Activated naive CD8-positive, alpha-beta T cell treated with anti-CD3 and anti-CD28 coated beads, Interleukin-2, amount 10 ng/mL, durations not matched to agents 7 days and 5 days (primary cell): ENCODE measurements at places on chromosomes 7 and 10.

DNA sequence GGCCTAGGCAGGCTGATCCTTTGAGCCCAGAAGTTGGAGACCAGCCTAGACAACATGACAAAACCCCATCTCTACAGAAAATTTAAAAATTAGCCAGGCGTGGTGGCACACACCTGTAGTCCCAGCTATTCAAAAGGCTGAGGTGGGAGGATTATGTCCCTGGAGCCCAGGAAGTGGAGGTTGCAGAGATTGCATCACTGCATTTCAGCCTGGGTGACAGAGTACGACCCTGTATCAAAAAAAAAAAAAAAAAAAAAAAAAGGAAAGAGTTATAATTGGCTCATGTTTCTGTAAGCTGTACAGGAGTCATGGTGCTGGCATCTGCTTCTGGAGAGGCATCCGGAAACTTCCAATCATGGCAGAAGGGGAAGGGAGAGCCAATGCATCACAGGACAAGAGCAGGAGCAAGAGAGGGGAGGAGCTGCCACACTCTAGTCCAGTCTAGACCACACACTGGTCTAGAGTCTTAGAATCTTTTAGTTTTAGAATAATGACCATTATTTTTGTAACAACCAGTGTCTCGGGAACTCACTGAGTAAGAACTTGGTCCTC is 16.8 kb downstream of the DOCK1 start:
- H3K36me3 ChIP-seq = no peaks in the 10 kb centered on the region
- no peak for DNase-seq
- H3K4me1 ChIP-seq = no peaks in the 10 kb centered on the region

GRCh38 chr7:388961-389701 is 99.2 kb downstream of the FOXL3 start:
- H3K27ac ChIP-seq = no peak overlapping the region
- H3K36me3 ChIP-seq = no peaks in the 10 kb centered on the region
- H3K27me3 ChIP-seq = no peaks in the 10 kb centered on the region
- peak; percentile 23 for DNase-seq
- no peak overlapping the region for H3K4me3 ChIP-seq

DNA sequence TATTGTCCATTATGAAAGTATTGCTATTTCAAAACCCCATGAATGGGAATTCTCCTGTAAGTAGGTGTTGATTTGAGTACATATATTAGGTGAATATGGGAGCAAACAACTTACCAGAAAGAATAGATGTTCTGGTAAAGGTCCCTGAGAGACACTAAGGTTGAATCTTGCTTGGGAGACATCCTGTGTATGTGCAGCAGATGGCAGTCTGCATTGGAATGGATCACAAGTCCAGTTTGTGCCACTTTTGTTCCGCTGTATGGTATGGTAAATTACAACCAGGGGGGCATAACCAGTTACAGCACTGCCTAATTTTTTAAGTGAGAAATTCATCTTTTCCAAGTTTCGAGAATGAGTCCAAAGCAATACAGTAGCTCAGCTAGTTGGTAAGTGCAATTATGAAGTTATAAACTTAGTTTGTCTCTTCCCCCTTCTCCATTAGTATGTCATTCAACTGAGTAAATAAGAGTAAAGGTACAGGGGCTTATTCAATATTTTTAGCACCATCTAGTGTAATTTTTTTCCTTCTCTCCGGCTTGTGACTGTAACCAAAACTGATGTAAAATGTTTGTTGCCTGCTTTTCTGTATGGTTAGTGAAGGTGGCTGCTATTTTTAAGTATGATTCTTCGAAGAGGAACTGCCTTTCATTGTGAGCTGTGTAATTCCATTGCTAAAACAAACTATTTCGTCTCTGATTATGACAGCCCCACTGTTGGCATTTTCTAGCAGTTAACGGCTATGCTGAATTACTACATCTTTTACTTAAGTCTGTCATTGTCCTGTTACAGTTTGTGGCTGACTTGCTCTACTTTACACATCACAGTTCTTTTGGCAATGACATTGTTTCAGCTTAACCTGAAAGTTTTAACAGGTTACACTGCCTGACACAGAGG is 2.8 kb downstream of the MCU start:
- no peak overlapping the region for H3K27ac ChIP-seq
- H3K4me3 ChIP-seq = no peak overlapping the region
- peaks cover 21% of the 10 kb centered on the region for H3K4me1 ChIP-seq

- DNase-seq = no peak
- H3K4me1 ChIP-seq = peaks cover 6% of the 10 kb centered on the region
- peaks cover 15% of the 10 kb centered on the region for H3K36me3 ChIP-seq
Observed at GRCh38 chr10:86481761-86482160, 39.8 kb downstream of the WAPL start.

DNA sequence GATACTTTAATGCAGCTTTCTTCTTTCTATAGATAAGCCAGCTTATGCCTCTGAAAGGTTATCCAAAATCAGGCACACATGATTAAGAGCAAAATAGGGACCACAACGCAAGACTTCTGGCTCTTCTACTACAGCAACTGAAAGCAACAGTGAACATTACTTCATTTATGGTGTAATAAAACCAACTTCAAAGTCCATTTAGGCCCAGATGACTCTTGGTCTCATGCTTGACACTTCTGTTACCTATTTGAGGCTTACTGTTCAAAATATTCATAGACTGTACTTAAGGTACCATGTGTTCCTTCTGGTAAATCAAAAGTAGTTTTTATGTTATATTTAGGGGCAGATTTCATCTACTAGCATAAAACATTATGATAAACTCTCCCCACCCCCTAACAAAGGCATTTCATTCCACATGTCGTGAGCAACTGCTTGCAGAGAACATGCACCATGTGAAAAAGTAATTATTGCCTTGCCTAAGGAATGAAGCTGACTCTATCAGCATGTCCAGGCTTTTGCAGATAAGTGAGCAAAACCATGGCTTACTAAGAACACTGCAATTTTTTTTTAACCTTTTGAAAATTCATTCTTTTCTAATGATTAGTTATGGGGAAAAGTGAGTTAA is 154.9 kb upstream of the ITGB1 start:
- H3K36me3 ChIP-seq = no peaks in the 10 kb centered on the region
- no peak overlapping the region for H3K27ac ChIP-seq
- peaks cover 14% of the 10 kb centered on the region for H3K27me3 ChIP-seq
- H3K4me3 ChIP-seq = no peak overlapping the region
- peaks cover 16% of the 10 kb centered on the region for H3K4me1 ChIP-seq

DNA sequence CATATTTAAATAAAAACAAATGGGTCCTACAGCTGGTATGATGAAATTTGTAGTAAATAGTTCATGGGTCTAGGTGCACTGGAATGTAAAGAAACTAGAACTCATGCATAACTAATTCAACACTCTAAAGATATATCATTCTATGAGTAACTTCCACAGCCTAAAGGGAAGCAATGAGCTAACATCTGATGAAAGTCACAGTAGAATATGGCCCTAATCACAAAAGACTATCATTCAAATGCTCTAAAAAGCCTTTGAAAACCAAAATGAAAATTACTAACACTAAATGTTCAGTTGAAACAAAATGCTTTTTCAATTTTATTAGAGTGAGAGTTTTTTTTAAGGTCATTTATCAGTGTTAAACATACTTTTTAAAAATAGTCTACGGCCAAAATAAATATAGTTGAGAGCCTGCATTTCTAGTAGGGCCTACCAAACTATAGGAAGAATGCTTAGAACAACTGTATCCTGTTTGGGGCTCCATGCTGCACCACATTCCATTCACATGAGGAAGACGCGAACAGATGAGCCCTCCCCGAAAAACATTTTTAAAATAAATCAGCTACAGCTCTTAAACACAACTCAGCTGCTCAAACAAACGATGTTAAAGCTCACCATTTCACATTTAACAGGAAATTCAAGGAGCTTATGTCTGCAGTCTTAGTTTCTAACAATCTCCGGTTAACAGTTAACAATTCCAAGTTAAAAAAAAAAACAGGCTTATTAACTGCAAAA is 134.5 kb downstream of the NRBF2 start:
- peaks cover 9% of the 10 kb centered on the region for H3K36me3 ChIP-seq
- H3K27ac ChIP-seq = peak overlapping the region; percentile 98
- H3K4me3 ChIP-seq = peak overlapping the region; percentile 96
- no peaks in the 10 kb centered on the region for H3K27me3 ChIP-seq
- no peak for DNase-seq

- no peaks in the 10 kb centered on the region for H3K27me3 ChIP-seq
- H3K4me3 ChIP-seq = no peak overlapping the region
- no peaks in the 10 kb centered on the region for H3K4me1 ChIP-seq
- H3K36me3 ChIP-seq = no peaks in the 10 kb centered on the region
- H3K27ac ChIP-seq = no peak overlapping the region
Observed at GRCh38 chr10:72388062-72388461, 33.3 kb upstream of the DNAJB12 start.

- H3K4me3 ChIP-seq = no peak overlapping the region
- H3K36me3 ChIP-seq = no peaks in the 10 kb centered on the region
- no peaks in the 10 kb centered on the region for H3K4me1 ChIP-seq
- no peaks in the 10 kb centered on the region for H3K27me3 ChIP-seq
Observed at GRCh38 chr7:19327018-19327417, 181.8 kb upstream of the FERD3L start.

GRCh38 chr7:98753989-98754479 is 115.8 kb downstream of the TMEM130 start:
- H3K27me3 ChIP-seq = peaks cover 3% of the 10 kb centered on the region
- no peak overlapping the region for H3K4me3 ChIP-seq
- no peaks in the 10 kb centered on the region for H3K4me1 ChIP-seq
- no peak for DNase-seq
- no peak overlapping the region for H3K27ac ChIP-seq
- H3K36me3 ChIP-seq = no peaks in the 10 kb centered on the region

- DNase-seq = no peak
- no peaks in the 10 kb centered on the region for H3K27me3 ChIP-seq
- peaks cover 17% of the 10 kb centered on the region for H3K4me1 ChIP-seq
Observed at GRCh38 chr10:29642990-29643389, 8.2 kb upstream of the SVIL start.

DNA sequence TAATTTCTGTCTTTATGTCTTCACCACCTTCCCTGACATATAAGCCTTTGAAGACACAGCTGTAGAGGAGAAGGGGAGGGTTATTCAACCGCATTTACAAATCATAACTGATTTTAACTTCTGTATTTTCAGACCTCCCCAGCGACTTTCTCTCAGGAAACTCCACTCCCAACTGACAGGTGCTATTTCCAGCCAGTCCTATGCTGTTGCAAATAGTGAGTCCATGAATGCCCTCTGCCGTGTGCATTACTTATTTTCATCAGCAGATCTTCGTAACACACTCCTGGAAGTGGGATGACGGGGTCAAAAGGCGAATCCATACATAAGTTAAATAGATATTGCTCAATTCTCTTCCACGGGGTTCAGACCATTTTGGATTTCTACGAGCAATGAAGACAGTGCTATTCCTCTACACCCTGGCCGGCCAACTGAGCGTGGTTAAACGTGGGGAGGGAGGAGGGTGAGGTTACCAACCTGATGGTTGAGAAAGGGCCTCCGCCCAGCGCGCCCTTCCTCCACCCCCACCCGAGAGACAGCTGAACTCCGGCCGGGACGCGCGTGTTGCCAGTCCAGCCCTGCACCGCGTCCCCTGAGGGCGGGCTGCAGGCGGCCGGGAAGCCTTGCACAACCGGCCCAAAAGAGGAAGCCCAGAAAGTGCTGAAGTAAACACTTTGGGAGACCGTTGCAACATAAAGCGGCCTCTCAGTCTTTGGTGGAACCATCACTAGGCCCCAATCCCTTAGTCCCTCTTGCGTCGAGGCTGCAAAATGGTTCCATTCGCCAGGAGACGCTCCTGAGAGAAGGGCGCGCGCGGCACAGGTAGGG is at the start of gene APBB1IP:
APBB1IP (plus strand) TSS at position 705 of the 825 bp plus-strand sequence. CDS start 53,986 bp downstream, outside the sequence.
- H3K4me1 ChIP-seq = peaks cover 38% of the 10 kb centered on the region
- peak; percentile 74 for DNase-seq
- peak within 1 kb of the TSS; percentile 88 for H3K4me3 ChIP-seq
- peaks cover 6% of the 10 kb centered on the region for H3K36me3 ChIP-seq
- peak within 1 kb of the TSS; percentile 92 for H3K27ac ChIP-seq
- no peaks in the 10 kb centered on the region for H3K27me3 ChIP-seq

DNA sequence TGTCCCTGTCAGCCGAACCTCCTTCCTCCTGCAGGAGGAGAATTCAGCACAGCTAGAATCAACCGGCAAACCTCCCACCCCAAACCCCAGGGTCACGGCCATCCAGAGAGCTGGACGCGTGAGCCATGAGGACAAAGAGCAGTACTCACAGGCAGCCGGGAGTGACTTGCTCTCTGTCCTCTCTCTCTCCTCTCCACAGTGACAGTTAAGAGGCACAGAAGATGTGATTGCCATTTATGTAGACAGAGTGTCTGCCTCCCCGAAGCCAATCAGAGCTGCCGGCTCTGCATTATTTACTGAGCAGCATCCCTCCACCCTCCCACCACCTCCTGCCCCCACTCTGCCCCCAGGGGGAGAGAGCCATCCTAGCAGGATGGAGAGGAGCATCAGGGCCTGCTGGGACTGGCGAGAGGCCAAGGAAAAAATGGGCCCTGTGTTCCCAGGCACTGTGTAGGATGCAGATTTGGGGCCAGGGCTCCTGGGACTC is 4.3 kb downstream of the DDC start:
- H3K4me1 ChIP-seq = no peaks in the 10 kb centered on the region
- H3K4me3 ChIP-seq = no peak overlapping the region
- peaks cover 21% of the 10 kb centered on the region for H3K27me3 ChIP-seq

DNA sequence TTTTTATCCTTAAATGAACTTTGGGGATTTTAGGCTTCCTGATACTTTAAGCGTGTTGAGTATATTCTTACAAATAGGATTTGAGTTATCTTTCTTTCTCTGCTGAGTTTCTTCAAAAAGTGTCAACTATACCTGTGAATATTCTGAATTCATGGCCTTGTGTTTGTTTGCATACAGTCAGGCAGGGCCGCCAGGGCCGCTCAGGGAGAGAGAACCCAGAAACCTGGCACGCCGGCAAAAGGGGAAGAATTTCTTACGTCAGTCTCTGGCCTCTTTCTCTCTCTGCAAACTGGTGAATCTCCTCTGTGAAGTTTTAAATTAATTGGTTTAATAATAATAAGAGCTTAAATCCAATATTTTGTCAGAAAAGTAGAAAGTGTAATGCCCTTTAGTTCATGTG is 29.3 kb upstream of the BNIP3 start:
- DNase-seq = no peak
- no peak overlapping the region for H3K27ac ChIP-seq

- H3K36me3 ChIP-seq = peaks cover 4% of the 10 kb centered on the region
- peak overlapping the region; percentile 70 for H3K4me3 ChIP-seq
- DNase-seq = peak; percentile 61
Observed at GRCh38 chr7:155998328-155998691, 186.0 kb upstream of the SHH start.

GRCh38 chr7:15985587-15986384 is 299.3 kb upstream of the MEOX2 start:
- no peaks in the 10 kb centered on the region for H3K36me3 ChIP-seq
- no peaks in the 10 kb centered on the region for H3K4me1 ChIP-seq

GRCh38 chr10:37236093-37236492 is 110.7 kb downstream of the ANKRD30A start:
- H3K4me1 ChIP-seq = no peaks in the 10 kb centered on the region
- no peaks in the 10 kb centered on the region for H3K27me3 ChIP-seq
- H3K4me3 ChIP-seq = no peak overlapping the region
- no peaks in the 10 kb centered on the region for H3K36me3 ChIP-seq
- no peak for DNase-seq
